ENCODE measurements at places on chromosomes 2 and 18.
A peak's percentile ranks its signal among the peaks of the same experiment; 100 is the strongest.

- DNase-seq = no peak
These were observed 104.2 kb upstream of the SPRED2 start for GRCh38 chr2:65536596-65536995.

DNA sequence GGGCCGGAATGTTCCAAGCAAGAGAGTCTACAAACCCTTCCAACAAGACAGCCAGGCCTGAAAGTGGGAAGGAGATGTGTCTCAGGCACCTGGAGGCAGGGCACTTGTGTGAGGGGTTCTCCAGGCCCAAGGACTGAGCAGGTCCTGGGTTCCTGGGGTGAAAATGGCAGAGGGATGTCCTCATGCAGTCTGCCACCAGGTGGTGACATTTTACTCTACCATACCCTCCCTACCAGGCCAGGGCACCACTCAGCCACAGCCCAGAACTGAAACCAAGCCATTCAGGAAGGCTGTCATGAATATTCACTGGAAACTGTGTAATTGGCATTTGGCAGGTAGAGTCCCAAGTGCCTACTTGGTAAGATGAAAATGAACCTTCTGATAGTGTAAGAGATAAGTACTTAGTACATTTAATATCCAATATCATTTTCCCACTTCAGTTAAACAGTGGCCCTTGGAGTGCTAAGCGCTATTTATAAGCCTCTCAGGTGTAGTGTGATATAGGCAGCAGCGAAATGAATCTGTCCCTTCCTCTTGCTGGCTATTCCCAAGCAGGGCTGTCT lies 185.1 kb downstream of the MYO5B start:
- DNase-seq = no peak

GRCh38 chr18:28269750-28270149 lies 92.8 kb upstream of the CDH2 start:
- DNase-seq = no peak

- DNase-seq = no peak
These were observed 267.6 kb upstream of the CYP26B1 start for GRCh38 chr2:72415241-72415661.

DNA sequence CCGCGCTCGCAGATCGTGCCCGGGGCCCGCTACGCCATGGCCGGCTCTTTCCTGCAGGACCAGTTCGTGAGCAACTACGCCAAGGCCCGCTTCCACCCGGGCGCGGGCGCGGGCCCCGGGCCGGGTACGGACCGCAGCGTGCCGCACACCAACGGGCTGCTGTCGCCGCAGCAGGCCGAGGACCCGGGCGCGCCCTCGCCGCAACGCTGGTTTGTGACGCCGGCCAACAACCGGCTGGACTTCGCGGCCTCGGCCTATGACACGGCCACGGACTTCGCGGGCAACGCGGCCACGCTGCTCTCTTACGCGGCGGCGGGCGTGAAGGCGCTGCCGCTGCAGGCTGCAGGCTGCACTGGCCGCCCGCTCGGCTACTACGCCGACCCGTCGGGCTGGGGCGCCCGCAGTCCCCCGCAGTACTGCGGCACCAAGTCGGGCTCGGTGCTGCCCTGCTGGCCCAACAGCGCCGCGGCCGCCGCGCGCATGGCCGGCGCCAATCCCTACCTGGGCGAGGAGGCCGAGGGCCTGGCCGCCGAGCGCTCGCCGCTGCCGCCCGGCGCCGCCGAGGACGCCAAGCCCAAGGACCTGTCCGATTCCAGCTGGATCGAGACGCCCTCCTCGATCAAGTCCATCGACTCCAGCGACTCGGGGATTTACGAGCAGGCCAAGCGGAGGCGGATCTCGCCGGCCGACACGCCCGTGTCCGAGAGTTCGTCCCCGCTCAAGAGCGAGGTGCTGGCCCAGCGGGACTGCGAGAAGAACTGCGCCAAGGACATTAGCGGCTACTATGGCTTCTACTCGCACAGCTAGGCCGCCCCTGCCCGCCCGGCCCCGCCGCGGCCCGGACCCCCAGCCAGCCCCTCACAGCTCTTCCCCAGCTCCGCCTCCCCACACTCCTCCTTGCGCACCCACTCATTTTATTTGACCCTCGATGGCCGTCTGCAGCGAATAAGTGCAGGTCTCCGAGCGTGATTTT lies 7.6 kb downstream of the TBR1 start:
- DNase-seq = no peak

- DNase-seq = no peak
These were observed 34.6 kb upstream of the RNF125 start for GRCh38 chr18:31983976-31984375.

DNA sequence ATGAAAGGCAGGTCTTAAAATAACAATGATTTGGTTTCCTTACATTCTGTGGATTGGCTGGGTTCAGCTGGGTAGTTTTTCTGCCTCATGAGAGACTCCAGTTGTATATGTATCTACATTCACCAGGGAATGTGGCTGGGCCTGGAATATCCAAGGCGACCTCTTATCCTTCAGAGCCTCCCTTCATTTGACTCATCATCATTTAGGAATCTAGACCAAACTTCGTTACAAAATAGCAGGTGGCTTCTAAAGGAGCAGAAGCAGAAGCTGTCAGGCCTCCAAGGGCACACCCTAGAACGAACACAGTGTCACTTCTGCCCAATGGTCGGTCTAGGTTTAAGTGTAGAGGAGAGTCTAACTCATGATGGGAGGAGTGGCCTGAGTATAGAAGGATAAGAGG lies 204.2 kb downstream of the EN1 start:
- DNase-seq = no peak

DNA sequence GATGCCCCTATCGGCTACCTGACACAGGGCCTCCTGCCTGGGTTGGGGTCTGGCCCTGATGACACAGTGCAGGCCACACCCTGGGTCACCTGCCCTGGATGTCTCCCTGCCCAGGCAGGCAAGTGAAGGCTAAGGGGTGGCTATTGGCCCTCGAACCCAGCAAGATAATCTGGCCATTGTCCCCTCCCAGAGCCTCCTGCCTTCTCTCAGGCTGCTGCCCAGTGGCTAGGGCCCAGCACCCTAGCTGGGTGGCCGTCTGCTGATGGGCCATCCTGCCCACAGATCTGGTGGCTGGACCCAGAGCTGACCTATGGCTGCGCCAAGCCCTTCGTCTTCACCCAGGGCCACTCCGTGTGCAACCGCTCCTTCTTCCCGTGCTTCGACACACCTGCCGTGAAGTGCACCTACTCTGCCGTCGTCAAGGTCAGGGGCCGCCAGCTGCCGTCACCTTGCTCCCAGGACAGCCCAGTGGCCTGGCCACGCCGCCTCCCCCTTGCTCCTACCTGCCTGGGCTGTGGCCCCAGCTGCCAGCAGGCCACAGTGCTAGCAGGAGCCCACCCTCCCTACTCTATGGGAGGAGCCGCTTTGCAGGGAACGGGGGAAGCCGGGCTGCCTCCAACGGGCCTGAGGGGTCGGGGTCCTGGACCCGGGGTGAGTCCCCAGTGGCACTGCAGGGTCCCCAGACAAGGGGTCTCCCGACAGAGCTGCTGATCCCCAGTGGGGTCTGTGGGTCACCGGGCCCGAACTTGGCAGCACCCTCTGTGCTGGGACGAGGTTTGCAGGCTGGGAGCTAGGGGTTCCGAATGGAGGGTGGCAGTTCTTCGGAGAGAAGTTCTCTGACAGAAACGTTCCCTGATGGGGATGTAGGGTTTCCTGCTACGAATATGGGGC lies 4.1 kb downstream of the RNPEPL1 start:
- no peak for DNase-seq

- peak; percentile 96 for DNase-seq
These were observed 97.1 kb upstream of the SERTAD2 start for GRCh38 chr2:64750817-64751285.

DNA sequence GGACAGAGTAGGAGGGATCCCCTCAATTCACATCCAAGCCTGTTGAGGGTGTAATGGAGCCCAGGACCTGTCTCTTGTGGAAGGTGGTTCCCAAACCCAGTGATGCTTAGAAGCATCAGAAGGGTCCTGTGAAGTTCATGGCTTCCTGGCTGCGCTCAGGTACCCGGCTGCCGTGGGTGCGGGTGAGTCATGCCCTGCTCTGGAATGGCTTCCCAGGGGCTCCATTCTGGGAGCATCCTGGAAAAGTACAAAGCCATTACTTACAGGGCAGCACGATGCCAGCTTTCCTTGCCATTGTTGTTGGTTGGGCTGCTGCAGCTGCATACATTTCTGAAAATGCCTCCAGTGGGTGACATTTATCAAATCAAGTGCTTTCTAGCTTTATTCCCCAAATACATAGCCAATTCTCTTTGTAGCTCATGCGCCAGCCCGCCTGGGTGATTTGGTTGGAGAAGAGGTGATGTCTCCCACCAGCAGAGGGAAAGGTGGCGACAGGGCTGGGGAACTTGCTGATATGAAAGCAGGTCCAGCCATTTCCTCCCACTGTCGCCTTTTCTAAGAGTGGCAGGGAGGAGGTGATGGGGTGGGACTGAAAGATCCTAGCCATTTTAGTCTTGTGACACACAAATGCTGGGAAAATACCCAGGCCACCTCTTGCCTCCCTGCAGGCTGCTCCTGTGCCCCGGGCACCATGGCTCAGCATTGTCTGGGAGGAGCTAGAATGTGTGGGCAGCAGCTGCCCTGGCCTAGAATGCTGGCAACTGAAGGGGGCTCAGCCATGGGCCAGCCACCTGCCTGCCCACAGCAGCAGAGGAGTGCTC lies 65.9 kb upstream of the HPCAL1 start:
- no peak for DNase-seq

DNA sequence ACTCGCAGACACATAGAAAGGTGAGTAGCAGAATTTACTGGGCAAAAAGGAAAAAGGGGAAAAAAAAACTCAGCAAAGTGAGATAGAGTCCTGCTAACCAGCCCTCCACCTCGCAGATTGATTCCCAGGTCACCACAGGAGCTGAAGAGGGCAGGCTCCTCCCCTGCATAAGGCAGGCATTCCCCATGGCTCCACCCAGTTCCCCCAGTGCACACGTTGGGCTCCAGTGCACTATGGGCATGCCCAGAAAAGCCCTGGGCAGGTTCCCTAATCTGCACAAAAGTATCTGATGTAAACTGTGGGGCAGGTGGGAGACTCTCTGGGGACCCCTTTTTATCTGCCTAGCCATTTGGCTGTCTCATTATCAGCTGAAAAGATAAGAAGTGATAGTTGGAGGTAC lies 461.2 kb upstream of the TMEFF2 start:
- DNase-seq = no peak

DNA sequence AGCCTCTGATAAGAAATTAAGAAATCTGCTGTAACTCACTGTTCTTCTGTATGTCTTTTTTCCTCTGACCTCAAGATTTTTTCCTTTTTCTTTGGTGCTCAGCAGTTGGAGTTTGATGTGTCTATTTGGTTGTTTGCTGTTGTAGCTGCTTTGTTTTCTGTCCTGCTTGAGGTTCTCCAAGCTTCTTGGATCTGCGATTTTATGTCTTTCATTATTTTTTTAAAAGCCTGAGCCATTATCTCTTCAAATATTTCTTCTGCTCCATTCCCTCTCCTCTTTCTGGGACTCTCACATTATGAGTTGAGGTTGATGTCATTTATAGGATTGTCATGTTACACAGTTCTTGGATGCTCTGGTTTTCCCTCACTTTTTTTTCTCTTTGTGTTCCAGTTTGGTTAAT lies 47.7 kb downstream of the RAMP1 start:
- no peak for DNase-seq

GRCh38 chr2:133674433-133675331 lies 106.4 kb upstream of the NCKAP5 start:
- no peak for DNase-seq

- DNase-seq = no peak
These were observed 57.4 kb downstream of the COPS8 start for GRCh38 chr2:237143118-237143517.

DNA sequence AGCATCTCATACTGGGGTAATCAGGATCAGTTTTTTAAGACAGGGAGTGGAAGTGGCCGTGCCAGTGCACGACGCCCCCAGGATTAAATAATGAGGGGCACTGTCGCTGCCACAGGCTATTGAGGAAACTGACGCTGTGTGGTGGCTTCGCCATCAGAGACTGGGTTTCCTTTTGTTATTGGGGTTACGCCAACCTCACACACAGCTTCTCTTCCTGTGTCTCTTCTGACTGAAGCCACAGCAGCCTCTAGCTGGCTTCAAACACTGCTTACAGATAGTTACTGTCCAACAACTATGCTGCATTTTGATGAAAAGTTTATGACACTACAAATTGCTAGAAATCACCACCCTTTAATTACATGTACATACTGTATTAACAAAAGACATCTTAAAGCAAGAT lies 521.9 kb upstream of the SALL3 start:
- DNase-seq = no peak

- no peak for DNase-seq
These were observed 8.8 kb downstream of the TGFBRAP1 start for GRCh38 chr2:105320651-105321215.

- DNase-seq = no peak
These were observed 61.8 kb downstream of the C2orf76 start for GRCh38 chr2:119304847-119305246.

- no peak for DNase-seq
These were observed 215.1 kb upstream of the POU3F3 start for GRCh38 chr2:104638859-104639202.

- DNase-seq = no peak
These were observed 190.9 kb downstream of the EIPR1 start for GRCh38 chr2:3186766-3187165.

- DNase-seq = no peak
These were observed 35.3 kb downstream of the RAB31 start for GRCh38 chr18:9743200-9744016.

- no peak for DNase-seq
These were observed 136.5 kb downstream of the MAP4K4 start for GRCh38 chr2:101833890-101834523.

DNA sequence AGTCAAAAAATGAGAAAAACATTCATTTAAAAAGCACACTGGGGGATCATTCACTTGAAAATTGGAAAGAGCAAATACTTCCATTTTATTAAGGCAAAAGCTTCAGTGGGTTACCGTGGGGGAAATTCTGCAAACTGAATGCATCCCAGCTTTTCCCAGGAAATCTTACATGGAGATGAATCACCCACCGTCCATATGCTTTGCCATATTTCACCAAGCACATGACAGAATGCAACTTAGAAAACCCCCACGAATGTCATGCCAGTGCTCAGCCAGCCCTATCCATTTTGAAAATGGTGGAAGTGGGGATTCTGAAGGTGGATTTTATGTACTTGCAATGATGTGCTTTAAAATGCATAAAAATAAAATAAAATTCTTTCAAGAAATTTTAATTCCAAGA lies 485.5 kb upstream of the ID2 start:
- no peak for DNase-seq

DNA sequence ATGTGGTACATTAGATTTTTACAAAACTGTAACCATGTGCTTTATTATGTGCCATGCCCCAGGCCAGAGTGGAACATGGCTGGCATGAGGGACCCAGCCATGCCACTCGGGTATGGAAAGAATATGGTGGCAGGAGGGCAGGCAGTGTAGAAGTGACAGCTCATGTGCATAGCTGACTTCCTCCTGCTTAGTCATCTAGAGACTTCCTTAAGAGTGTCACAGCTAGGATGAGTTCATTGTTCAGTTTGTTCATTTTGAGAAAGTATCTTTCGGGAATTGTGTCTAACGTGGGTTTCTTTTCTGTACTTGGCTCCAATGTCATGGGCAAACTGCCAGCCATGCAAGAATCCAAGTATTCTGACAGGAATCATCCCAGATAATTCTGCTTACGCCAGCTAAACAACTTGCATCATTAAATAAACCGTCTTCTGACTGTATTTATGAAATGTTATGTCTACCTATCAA lies 94.3 kb upstream of the ITGB6 start:
- no peak for DNase-seq

- no peak for DNase-seq
These were observed 22.7 kb upstream of the NFATC1 start for GRCh38 chr18:79372991-79373390.

GRCh38 chr2:16816016-16816415 lies 150.4 kb upstream of the CYRIA start:
- no peak for DNase-seq

- DNase-seq = no peak
These were observed 6.1 kb upstream of the NCL start for GRCh38 chr2:231470246-231470900.

All from activated CD8-positive, alpha-beta memory T cell treated with anti-CD3 and anti-CD28 coated beads for 1 hour (primary cell).